ENCODE measurements at places on chromosomes 12 and 14. TPM values are rescaled to one million over a fixed set of nuclear protein-coding genes. Genes with fewer than 3 reads are reported as not detected.

DNA sequence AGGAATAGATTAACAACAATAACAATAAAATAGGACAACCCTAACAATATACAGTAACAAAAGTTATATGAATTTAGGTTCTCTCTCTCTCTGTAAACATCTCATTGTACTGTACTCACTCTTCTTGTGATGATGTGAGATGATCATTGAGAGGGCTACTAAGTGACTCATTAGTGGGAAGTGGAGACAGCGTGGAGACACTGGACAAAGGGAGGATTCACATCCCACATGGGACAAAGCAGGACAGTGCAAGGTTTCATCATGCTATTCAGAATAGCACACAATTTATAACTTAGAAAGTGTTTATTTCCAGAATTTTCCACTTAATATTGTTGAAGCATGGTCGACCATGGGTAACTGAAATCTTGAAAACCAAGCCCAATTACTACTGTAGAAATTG lies 26.0 kb upstream of the SPATA7 start:
- no peak for DNase-seq

- DNase-seq = no peak
Measured at GRCh38 chr12:5789469-5789968, 155.5 kb downstream of the ANO2 start.

GRCh38 chr12:114408471-114408885 lies 2.5 kb upstream of the TBX5 start:
- DNase-seq = no peak

IKZF4 gene
- 22.3 TPM for total RNA-seq

- DNase-seq = no peak
Measured at GRCh38 chr12:121383601-121384021, 16.3 kb upstream of the RNF34 start.

GRCh38 chr14:99681832-99682148 lies 2.3 kb upstream of the CYP46A1 start:
- no peak for DNase-seq

KANSL2 gene
- total RNA-seq = 116 TPM

ENDOU gene
- total RNA-seq = not detected

DNA sequence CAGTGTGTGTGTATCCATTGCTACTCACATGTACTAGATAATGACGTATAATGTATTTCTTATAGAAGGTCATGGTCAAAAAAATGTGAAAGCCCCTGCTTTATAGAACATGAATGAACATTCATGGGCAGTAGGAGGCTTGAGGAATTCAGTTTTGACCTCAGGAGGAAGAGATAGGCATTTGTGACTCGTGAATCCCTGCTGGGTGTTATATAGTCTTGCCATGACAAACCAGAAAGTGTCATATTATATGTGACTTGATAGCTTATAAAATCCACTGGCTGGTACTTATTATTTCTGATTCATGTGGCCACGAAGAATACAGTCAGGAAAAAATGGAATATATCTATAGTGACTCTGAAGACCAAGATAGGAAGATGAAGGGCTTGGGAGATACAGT lies 287.6 kb downstream of the CEP128 start:
- DNase-seq = no peak

GRCh38 chr12:42677461-42677860 lies 87.9 kb upstream of the PRICKLE1 start:
- no peak for DNase-seq

GLS2 gene
- 1.3 TPM for total RNA-seq

RNF212B gene
- not detected for total RNA-seq

GRCh38 chr14:68741839-68742470 lies 50.9 kb downstream of the ZFP36L1 start:
- no peak for DNase-seq
